ENCODE measurements at places on chromosomes 1 and 21.

GRCh38 chr21:34630536-34631143 lies 15.7 kb upstream of the RCAN1 start:
- DNase-seq, result peak; percentile 41

- no peak for DNase-seq
Measured at GRCh38 chr1:40945491-40945973, 34.0 kb upstream of the CTPS1 start.

- no peak for DNase-seq
Measured at GRCh38 chr1:63051356-63051755, 267.4 kb downstream of the ATG4C start.

GRCh38 chr1:187374082-187374481 lies 545.3 kb downstream of the PLA2G4A start:
- no peak for DNase-seq

DNA sequence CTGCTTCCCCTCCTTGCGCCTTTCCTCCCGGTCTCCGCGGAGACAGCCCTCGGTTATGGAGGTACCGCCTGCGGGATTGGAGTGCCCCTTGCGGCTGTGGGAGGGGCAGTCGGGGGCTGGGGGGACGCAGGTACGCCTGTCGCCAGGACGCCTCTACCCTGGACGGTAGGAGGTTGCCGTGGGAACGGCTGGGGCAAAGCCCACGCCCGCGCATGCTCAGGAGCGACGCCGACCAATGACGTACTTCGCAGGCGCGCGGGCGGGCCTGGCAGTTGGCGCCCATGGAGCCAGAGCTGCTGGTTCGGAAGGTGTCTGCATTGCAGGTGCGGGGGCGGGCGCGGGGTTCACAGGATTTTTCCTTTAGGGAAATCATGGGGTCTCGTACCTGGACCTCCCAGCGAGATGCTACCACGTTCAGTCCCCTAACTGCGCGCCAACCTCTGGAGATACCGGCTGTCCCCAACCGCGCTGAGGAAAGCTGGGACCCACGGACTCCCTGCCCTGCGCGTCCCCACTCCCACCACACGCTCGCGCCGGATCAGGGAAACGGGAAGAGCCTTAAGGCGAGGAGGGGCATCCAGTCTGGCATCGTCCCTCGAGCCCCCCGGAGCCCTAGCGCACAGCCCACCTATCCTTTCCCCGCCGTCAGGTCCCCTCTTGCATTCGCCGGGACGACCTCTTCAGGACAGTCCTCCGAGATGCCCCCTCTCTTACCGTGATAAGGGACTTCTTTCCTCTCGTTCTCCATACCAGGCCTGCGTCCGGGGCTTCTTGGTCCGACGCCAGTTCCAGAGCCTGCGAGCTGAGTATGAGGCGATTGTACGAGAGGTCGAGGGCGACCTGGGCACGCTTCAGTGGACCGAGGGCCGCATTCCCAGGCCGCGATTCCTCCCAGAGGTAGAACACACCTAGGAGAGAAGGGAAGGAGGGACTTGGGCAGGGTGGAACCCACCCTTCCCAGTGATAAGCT lies at the start of gene IQCC:
IQCC (plus strand) TSS at position 271 of the 970 bp plus-strand sequence; CDS start at position 282, 11 bp downstream.
- peak; percentile 85 for DNase-seq

GRCh38 chr1:18484721-18485120 lies 4.0 kb downstream of the KLHDC7A start:
- no peak for DNase-seq

- no peak for DNase-seq
Measured at GRCh38 chr1:217614200-217614712, 16.6 kb downstream of the GPATCH2 start.

- DNase-seq, result no peak
Measured at GRCh38 chr1:76381450-76382097, 307.0 kb downstream of the ST6GALNAC3 start.

- DNase-seq, result peak; percentile 22
Measured at GRCh38 chr1:172837816-172838679, 179.1 kb downstream of the FASLG start.

DNA sequence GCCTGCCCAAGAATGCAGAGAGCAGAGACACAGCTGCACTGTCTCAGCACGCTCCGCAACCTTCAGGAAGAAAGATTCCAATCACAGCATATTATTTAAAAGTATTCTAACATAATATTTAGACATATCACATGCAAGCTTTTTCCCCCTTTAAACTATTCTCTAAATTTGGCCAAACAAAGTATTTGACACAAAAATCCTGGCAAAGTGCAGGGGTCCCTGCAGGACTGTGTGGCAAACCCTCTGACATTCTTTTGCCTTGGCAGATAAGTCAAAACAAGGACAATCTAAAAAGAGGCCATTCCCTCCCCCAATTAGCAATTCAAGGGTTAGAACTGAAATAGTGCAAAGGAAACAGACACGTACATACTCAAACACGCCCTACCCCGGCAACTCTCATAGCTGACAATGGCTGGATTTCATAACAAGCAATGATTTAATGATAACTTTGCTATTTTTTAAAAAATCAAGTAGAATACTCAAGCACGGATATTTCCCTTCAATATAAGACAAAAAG lies 225.3 kb downstream of the MRPL39 start:
- no peak for DNase-seq

DNA sequence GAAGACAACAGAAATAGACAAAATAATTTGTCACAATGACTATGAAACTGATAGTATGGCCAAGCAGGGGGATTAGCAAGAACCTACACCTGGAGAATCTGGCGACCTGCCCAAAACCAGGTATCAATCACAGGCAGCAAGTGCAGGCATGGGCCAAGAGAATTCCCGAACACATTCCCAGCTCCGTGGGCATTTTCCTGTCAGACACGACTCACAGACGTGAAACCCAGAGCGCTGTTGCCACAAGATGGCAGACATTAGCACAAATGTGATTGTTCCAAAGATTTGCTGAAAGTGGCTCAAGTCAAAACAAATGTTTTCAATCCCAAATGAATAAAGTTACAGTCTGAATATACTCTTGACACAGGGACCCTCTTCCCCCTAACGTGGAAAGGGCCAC lies 36.8 kb downstream of the HLCS start:
- DNase-seq, result no peak

DNA sequence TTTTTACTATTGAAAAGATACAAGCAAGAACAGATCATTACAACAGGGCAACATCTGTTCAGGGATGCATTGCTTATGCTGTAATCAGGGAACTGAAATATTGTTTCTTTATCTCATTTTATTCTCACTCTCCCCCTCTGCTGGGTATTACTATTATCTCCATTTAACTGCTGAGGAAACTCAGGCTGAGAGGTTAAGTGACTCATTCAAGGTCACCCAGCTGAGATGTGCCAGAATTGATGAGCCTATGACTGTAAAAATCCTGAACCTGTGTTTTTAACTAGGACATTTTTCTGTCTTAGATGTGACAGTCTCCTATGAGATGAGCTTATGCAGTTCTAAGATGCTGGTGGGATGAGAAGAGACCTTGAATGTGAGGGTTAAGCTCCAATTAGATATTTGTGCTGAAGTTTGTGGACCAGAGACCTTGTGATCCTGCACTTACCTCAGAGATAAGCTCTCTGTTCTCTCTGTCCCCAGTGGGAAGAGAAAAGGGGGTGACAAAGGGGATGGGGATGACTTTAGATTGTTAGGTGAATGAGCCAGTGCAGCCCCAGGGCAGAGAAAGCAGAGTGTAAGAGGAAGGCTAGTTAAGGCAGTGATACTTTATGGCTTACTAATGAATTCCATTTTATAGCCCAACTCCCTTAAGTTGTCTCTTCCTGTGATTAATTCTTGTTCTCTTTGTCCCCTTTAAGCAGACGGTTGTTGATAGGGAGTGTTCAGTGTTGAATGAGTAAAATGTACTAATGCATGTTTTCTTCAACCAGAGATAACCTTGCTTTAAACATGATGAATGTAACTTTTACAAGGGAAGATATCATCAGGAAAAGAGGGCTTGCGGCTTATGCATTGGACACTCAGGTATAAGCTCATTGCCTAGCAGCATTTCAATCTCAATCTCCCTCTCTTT lies 111.4 kb downstream of the HLX start:
- no peak for DNase-seq

DNA sequence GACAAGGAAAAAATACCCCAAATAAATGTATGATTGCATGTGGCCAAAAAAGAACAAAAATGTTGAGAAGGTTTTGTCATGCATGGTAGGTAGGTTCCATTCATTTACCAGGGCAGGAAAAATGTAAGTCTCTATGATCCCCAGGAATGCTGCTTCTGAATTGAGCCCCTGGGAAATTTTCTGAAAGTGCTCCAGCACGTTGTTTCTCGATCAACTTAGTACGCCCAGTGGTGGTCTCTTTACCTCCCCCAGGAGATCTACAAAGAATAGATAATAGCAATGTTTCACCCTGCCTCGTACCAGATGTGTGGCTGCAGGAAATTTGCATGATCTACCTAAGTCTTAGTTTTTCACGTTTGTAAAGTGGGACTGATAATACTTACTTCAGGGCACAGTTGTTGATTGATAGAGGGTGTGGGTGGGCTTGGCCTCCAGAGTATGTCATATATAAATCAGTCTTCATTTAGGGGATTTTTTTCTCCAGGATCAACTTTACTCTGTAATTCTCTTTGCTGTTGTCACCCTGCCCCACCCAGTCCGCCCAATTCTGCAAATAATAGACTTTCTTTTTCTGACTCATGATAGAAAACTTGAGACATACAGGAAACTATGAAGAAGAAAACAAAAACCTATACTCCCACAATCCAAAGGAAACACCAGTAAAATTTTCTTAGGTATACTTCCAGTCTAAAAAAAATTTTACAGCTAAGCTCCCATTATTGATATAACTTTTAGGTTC lies 462.0 kb upstream of the RUNX1 start:
- peak; percentile 11 for DNase-seq

GRCh38 chr1:211329764-211330201 lies 3.1 kb downstream of the TRAF5 start:
- DNase-seq, result no peak
